Activated CD4-positive, alpha-beta memory T cell treated with anti-CD3 and anti-CD28 coated beads for 36 hours (primary cell): ENCODE measurements at places on chromosomes 2 and 18. TPM values are rescaled to one million over a fixed set of nuclear protein-coding genes. Genes with fewer than 3 reads are reported as not detected.

MYOM1 gene
- 0.90 TPM for total RNA-seq

DNA sequence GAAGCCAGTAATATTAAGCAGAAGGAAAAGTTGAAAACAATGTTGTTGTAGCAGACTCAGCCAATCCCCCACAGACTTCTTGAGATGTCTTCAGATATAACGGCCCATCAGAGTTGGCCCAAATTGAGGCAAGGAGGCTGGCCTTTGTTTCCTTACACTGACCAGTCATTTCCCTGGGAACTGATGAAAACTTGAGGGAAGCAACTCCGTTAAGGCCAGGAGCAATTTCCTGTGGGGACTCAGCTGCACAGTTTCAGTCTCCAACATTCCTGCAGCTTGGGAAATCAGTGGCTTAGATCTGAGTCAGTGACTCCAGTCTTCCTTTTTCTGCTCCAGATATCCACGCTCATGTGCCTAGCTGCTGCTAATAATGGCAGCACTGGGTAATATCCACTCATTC, 75.7 kb downstream of the FTCDNL1 start:
- H3K4me3 ChIP-seq = no peak overlapping the region
- no peaks in the 10 kb centered on the region for H3K4me1 ChIP-seq
- H3K27ac ChIP-seq = no peak overlapping the region
- DNase-seq = no peak
- H3K36me3 ChIP-seq = no peaks in the 10 kb centered on the region
- H3K27me3 ChIP-seq = peaks cover 2% of the 10 kb centered on the region

- H3K27ac ChIP-seq = no peak overlapping the region
- no peaks in the 10 kb centered on the region for H3K4me1 ChIP-seq
- H3K27me3 ChIP-seq = no peaks in the 10 kb centered on the region
- H3K36me3 ChIP-seq = no peaks in the 10 kb centered on the region
- DNase-seq = no peak
- no peak overlapping the region for H3K4me3 ChIP-seq
Observed at GRCh38 chr18:53756610-53756972, 467.9 kb downstream of the MBD2 start.

KIAA2012 gene
- not detected for total RNA-seq

RGPD4 gene
- total RNA-seq = not detected

- no peak overlapping the region for H3K4me3 ChIP-seq
- no peak for DNase-seq
- H3K4me1 ChIP-seq = no peaks in the 10 kb centered on the region
- no peak overlapping the region for H3K27ac ChIP-seq
Observed at GRCh38 chr2:151570191-151570590, 160.5 kb downstream of the RIF1 start.

- H3K27ac ChIP-seq = no peak overlapping the region
- no peaks in the 10 kb centered on the region for H3K36me3 ChIP-seq
- H3K4me1 ChIP-seq = peaks cover 9% of the 10 kb centered on the region
- H3K4me3 ChIP-seq = no peak overlapping the region
Observed at GRCh38 chr2:71546275-71546638, 92.9 kb downstream of the DYSF start.

- H3K4me1 ChIP-seq = no peaks in the 10 kb centered on the region
- no peak for DNase-seq
- no peak overlapping the region for H3K27ac ChIP-seq
- H3K27me3 ChIP-seq = no peaks in the 10 kb centered on the region
- H3K36me3 ChIP-seq = no peaks in the 10 kb centered on the region
Observed at GRCh38 chr18:79588636-79589481, 90.7 kb upstream of the CTDP1 start.

ANXA4 gene
- total RNA-seq = 43.2 TPM
